GM23248 (cell line): ENCODE measurements at places on chromosomes 5 and 9. TPM values are rescaled to one million over a fixed set of nuclear protein-coding genes. Genes with fewer than 3 reads are reported as not detected.

- DNase-seq, result no peak
These were observed 18.9 kb downstream of the SEMA4D start for GRCh38 chr9:89478821-89479668.

DNA sequence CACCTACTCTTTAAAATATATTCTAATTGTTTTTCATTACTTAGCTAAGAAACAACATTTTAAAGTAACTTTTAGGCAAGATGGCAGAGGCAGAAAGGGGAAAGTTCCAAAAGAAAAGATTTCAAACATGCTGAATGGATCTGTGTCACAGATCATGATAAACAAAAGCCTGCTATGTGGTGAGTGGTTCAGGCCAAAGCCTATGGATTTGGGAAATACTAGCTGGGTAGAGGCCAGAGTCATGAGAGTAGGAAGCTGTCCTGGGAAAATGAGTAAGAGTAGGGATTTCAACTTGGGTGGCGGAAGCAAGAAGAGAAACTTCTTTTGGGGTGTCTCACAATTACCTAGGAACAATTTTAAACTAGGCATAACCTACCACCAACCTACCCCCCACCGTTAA lies 68.7 kb upstream of the GRHPR start:
- no peak for DNase-seq

- no peak for DNase-seq
These were observed 383.8 kb downstream of the NTRK2 start for GRCh38 chr9:85053206-85053786.

DNA sequence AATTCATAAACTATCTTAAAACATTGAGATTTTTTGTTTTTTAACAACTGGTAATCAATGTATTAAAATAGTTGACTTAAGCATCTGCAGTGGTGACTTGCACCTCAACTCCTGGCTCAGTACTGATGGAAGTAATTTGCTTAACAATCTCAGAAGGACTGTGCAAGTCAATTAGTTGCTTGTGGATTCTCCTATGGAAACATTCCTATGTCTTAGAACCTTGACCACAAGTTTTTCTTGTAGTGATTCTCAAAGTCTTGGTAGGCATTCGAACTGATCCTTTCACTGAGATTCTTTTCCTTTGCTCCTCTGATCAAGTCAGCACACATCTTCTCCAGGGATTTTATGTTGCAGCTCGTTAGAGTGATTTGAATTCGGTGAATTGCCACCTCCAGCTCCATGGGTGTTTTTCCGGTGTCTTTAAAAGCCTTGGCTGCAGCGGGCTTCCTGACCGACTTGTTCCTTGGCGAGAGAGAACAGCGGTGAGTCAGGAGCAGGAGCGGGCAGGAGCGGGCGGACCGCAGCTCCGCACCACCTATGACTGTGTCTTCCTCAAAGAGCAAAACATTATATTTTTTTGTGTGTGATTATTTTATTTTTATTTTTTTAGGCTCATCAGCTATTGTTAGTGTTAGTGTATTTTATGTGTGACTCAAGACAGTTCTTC lies 21.1 kb downstream of the HMGXB3 start:
- DNase-seq, result peak; percentile 54

DNA sequence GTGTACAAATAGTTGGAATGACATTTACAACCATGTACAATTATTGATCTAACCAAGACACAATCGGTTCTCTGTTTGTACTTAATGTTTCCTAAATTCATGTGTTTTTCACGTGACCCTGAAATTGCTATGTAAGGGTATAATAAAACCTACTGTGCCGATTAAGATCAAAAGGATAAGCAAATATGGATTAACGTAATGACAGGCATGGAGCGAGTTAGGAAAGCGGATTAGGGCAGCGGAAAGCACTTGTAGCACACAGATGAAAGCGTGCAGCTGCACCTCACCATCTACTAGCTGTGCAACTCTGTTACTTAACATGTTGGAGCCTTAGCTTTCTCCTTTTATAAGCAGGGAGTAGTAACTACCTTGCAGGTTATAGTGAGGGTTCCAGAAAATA lies 38.3 kb upstream of the ZFYVE16 start:
- no peak for DNase-seq

DNA sequence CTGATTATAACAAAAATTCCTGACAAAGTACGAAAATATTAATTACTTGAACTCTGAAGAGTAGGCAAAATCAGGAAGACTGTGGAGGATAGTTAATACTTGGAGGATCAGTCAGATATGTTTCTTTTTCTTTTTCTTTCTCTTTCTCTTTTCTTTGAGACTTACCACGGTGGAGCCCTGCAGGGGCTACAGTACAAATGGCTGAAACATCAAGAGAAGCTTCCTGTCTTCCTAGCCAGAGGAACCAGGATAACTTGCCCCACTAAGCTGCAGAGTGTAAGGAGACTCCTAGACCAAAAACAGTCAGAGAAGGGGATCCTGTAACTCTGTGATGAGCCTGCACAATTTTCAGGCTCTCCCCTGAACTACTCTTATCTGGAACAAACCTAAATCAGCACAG lies 324.6 kb upstream of the TYRP1 start:
- no peak for DNase-seq

DNA sequence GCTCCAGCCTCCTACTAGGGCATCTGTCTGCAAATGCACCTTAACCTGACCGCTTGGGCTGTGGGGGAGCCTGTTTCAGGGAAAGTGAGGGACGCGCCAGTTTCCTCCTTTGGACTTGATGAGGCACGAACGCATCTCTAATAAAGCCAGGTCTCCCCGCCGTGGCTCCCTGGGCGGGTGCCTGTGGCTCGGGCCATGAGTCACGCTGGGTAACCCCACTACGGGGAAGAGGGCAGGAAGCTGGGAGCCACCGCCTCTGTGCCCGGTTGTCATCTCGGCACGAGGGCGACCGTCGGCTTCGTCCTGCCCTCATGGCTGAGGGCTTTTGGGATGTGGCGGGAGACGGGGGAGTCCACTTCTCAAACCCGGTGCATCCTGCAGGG lies 12.1 kb downstream of the NOTCH1 start:
- DNase-seq, result no peak

- DNase-seq, result peak; percentile 34
These were observed 22.9 kb downstream of the DNAH5 start for GRCh38 chr5:13921578-13921977.

DNA sequence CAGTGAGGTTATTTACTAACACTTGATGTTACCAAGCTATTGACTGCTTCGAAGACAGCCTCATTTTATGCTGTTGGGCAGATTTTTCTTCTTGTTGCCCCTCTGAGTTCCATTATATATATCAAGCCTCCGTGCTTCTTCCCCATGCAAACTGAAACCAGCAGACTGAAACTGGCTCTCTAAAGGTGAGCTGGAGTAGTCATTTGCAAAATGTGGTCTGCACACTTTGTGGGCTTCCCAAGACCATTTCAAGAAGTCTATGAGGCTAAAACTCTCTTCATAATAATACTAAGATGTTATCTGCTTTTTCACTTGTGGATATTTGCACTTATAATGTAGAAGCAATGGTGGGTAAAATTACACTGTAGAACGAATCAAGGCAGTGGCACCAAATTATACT lies 13.9 kb downstream of the SLC36A1 start:
- no peak for DNase-seq

DNA sequence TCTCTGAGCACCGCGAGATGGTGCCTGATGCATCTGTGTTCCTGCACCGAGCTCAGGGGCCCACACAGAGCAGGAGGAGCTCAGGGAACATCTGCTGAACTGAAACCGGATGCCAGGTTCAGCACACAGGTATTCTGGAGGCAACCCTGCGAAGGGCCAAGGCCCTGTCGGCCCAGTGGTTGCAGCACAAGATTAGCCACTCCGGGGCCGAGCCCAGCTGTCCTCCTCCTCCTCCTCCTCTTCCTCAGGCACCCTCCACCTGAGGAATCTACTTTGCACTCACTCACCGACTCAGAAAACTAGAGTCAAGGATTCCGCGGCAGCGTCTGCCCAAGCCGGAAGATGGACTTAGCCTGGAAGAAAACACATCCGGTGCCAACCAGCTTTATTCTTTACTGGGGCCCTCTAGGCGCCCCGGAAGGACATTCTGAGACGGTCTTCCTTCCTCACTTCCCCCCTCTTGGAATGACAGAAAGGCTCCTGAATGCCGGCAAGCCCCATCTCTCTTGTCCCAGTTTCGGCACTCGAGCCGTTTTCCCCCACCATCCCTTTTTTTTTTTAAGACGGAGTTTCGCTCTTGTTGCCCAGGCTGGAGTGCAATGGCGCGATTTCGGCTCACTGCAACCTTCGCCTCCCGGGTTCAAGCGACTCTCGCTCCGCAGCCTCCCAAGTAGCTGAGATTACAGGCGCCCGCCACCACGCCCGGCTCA lies at the start of gene ZBTB6:
Gene ZBTB6, minus strand, starts transcription at position 360 of the 710 bp plus-strand sequence. CDS start 1,251 bp downstream, outside the sequence.
- DNase-seq, result peak; percentile 93

- DNase-seq, result no peak
These were observed 24.1 kb downstream of the DDX31 start for GRCh38 chr9:132645711-132646110.

DNA sequence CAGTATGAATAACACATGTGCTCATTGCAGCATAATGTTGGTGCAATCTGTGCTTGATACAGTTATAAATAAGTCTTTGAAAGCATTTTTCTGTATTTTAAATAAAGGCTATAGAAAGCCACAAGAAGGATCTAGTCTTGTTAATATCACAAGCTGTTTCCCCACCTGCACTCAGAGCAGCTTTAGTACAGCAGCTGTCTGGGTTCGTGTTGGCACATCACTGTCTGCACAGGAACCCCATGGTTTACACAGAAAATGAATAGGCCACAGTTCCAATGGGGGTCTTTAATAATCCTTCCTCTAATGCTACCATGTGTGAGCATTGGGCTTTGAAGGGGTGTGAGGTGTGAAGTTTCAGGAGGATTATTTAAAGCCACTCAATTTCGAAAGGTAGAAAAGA lies 2269.7 kb downstream of the MAT2B start:
- DNase-seq, result no peak

GRCh38 chr9:92033307-92033706 lies 81.9 kb downstream of the SPTLC1 start:
- no peak for DNase-seq

DNA sequence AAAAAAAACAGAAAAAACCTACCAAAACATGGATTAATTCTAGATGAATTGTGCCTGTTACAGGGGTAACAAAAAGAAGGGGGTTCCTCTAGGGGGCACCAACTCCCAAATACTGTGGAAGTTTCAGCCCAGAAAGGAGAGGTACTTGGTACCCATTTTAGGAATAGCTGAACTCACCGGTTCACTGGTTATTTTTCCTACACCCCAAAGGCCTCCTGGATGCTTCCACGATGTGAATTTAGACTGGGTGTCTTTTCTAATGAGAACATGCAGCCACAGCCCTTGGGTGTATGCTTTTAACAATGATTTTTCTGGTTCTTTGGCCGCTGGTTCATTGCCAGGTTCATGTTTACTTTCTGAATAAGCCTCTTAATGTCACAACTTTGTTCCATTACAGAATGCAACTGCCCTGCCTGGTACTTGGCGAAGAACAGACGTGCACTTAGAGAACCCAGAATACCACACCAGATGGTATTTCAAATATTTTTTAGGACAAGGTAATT lies 46.7 kb downstream of the GARNL3 start:
- peak; percentile 89 for DNase-seq

AJM1 gene
- 0.89 and 1.4 TPM in 2 replicates for total RNA-seq

HSPB3 gene
- 4.1 and 12.3 TPM in 2 replicates for total RNA-seq

NXNL2 gene
- total RNA-seq, result 3.1 TPM in 1 of 2 replicates, not detected in the other
